ENCODE measurements at places on chromosomes 7 and 10. TPM values are rescaled to one million over a fixed set of nuclear protein-coding genes. Genes with fewer than 3 reads are reported as not detected.

Gene PTPRZ1
- total RNA-seq: 0.25 TPM

Gene ABCC2
- total RNA-seq: 88.2 TPM

Gene TMEM130
- not detected for total RNA-seq

Gene C10orf95
- 2.1 TPM for total RNA-seq

Gene PDE1C
- 0.17 TPM for total RNA-seq

Gene LRIT1
- total RNA-seq: not detected

Gene TMEM184A
- 34.8 TPM for total RNA-seq

GRCh38 chr7:116560021-116560970, 35.5 kb downstream of the CAV1 start:
- no peak for DNase-seq

DNA sequence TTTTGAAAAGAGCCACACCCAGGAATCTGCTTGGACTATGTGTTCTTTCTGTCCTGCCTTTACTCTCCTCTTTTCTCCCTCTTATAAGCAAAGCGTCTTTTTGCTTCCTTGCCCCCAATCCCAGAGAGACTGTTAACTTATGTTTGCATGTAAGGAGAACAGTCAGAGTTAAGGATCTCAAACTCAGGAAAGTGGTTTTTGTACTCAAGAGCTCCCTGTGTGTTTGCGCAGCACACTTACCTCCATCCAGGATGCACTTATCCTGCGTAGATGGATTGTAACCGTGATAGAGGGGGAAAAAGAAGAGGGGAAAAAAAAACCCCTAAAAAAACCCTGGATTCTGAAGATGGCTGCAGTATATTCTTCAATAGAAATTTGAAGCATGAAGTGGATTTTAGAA, 228.9 kb downstream of the AUTS2 start:
- DNase-seq: no peak

GRCh38 chr10:82968533-82968932, 1093.5 kb downstream of the NRG3 start:
- DNase-seq: no peak

DNA sequence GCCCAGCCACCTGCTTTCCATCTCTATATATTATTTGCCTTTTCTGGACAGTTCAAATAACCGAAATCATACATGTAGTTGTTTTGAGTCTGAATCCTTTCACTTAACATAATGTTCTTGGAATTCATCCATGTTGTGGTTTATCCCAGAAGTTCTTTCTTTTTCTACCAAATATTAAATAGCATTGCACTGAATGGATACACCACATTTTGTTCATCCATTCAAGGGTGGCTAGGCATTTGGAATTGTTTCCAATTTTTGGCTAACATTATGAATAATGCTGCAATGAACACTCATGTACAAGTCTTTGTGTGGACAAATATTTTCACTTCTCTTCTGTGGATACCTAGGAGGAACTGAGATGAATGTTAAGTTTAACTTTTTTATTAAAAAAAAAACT, 18.0 kb downstream of the DNAJC1 start:
- DNase-seq: no peak

- DNase-seq: no peak
Measured at GRCh38 chr10:33676606-33677339, 342.3 kb upstream of the NRP1 start.

DNA sequence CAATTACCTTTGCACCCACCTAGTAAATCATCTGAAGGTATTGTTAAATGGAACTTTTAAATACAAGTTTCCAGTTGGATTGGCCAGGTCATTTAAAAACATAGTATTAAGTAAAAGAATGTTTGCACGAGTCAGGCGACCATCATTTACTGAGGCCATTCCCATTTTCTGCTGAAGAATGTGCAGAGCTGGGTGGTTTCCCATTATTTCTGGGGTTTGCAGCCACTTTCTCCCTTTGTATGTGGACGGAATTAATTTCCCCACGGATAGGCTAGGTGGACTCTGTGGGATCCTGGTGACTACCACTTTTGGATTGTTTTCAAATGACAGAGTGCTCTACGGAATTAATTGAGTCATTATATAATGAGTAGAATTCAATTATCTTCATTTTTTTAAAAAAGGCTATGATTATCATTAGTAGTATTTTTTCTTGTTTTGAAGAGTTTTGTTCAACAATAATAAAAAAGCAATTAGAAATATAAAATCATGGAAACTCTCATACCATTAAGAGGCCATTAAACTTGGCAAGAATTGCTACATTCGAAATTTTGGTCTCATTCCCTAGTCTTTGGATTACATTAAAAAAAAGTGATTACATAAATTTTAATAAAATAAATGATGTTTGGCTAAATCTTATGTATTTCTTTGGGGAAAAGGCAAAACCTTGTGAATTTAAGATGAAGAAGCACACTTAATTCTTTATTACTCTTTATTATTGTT, 120.4 kb upstream of the FZD8 start:
- DNase-seq: no peak

DNA sequence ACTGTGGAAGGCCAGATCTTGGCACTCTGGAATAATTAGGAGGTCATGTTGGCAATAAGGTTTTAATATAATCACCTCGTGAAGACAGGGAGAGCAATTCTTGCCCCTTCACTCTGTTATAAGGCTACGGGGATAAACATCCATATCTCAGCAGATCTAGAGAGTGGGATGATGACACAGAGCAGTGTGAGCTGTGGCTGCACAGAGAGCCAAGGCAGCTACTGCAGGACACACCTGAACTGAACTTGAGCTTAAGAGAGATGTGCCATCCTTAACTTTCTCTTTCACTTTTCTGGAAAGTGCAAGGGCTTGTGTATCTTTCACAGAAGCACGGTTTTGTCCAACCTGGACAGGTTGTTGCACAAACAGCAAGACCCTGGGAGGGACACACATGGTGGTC, 174.7 kb downstream of the GATA3 start:
- no peak for DNase-seq

GRCh38 chr10:96922978-96923948, 91.2 kb downstream of the LCOR start:
- no peak for DNase-seq

DNA sequence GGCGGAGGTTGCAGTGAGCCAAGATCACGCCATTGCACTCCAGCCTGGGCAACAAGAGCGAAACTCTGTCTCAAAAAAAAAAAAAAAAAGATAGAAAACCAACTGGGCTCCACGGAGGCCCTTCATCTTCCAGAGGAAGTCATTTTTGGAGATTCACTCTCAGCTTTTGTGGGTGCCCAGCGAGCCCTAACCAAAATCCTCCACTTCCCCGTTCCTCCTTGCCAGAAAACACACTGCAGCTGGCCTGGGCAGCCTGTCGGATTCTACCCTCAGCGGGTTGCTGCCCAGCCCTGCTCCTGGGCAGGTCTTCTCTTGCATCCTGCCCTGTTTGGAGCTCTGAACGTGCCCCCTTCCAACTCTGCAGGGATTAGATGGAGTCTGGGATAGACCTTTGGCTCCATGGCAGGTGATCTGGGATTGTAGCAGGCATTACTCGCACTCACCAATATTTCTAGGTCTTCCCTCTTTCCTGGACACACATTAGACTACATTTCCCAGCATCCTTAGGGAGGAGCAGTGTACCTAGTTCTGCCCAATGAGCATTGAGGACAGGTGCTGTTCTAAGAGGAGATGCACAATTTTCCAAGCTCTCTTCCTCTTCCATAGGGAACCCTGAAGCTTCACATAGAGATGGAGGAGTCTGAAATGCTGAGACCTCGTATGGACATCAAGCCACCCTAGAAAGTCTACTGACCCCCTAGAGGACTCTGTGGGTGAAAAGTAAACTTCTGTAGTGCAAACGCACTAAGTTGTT, 4.6 kb downstream of the GRID2IP start:
- peak; percentile 42 for DNase-seq

DNA sequence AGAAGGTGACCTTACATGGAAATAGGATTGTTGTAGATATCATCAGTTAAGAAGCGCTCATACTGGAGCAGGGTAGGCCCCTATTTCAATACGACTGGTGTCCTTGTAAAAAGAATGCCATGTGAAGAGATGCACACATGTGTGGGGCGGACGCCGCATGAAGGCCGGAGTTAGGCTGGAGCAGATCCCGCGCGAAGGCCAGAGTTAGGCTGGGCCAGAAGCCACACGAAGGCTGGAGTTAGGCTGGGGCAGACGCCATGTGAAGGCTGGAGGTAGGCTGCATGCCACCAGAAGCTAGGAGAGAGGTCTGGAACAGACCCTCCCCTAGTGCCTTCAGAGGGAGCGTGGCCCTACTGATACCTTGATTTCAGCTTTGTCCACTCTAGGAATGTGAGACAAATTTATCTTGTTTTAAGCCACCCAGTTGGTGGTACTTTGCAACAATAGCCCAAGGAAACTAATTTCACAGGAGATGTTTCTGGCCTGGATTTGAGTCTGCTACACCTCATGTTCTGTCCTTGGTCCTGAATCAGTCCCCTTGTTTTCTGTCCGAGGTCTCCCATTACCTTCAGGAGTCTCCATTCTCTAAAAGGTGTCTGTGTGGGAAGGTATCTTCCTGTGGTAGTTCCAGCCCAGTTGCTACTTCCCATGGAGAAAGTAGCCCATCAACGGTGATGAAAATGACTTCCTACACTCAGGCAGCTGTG, 585.8 kb downstream of the LRMDA start:
- no peak for DNase-seq

DNA sequence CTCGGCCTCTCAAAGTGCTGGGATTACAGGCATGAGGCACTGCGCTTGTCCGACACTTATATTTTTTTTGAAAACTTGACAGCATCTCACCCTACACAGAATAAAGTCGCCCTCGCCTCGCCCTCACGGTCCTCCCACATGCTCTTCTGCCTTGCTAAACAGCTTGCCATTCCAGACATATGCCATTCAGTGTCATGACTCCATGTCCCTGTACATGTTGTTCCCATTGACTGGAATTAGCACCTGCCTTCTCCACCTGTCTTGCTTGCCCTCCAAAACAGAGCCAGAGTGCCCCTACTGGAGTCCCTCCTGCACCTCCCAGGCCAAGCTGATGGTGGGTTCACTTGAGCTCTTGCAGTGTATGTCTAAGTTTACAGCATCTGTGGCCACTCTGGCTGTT, 6.2 kb downstream of the NIPSNAP2 start:
- DNase-seq: no peak

DNA sequence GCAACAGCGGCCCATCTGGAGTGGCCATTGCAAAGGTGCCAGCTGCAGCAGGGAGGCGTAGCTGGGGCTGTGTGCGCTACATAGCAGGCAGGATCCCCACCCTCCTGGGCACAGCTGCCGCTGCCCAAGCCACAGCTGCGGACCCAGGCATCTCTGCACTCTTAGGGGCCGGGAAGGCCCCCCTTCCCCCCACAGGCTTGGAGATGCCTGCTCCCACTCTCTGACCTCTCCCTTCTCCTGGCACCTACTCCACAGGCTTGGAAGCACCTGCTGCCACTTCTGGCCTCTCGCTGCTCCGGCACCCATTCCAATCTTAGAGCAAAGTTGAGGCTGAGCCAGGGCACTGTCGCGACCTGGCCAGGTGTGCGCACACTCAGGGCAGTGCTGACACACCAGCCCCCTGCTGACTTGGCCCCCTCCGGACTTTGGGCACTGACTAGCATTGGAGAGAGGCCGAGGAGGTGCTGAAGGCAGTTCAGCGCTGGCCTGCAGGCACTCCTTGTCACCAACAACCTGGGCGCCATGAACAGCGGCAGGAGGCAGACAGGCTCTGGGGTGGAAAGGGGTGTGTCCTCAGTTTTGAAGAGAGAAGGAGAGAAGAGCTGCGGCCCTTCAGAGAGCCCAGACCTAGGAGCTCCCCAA, 18.4 kb downstream of the RBM48 start:
- DNase-seq: no peak

- no peak for DNase-seq
Measured at GRCh38 chr7:36088553-36088952, 64.5 kb upstream of the EEPD1 start.

GRCh38 chr7:107957436-107957835, 45.5 kb downstream of the LAMB1 start:
- no peak for DNase-seq

Measured in HCT116 (cell line).